Urinary bladder (tissue), 4 donors: ENCODE measurements at places on chromosomes 5 and 9. TPM values are rescaled to one million over a fixed set of nuclear protein-coding genes. Genes with fewer than 3 reads are reported as not detected.

The PAEP gene
- total RNA-seq = not detected

The TOPORS gene
- 39.0 TPM for total RNA-seq

DNA sequence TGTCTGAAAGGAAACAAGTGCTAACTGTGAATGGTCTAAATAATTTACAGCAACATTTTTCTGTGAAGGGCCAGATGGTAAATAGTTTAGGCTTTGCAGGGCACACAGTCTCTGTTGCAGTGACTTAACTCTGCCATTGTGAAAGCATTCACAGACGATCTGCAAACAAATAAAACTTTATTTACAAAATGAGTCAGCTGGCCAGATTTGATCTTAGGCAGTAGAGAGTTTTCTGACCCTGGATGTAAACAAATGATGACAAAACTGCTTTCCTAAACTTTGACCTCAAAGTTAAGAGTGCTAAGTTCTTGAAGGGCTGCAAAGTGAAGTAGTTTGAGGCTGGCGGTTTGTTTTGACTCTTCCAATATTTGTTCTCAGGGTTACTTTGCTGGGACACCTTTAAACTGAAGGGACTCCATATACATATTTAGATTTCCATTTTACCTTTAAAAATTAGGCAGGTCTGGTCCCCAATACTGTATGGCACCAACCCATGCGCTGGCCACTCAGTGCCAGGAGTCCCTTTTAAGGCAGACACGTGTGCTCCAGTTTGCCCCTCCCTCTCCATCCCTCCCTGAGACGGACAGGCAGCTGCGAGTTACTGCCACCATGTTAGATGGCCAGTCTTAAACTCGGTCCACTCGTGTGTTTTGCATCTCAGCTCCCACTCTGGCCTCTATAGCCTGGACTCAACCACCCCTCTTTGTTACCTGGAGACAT lies 4.0 kb upstream of the ADAMTS16 start:
- DNase-seq = no peak

The SPATA6L gene
- 5.4 TPM for total RNA-seq
